ENCODE measurements at places on chromosomes 3 and 15.

DNA sequence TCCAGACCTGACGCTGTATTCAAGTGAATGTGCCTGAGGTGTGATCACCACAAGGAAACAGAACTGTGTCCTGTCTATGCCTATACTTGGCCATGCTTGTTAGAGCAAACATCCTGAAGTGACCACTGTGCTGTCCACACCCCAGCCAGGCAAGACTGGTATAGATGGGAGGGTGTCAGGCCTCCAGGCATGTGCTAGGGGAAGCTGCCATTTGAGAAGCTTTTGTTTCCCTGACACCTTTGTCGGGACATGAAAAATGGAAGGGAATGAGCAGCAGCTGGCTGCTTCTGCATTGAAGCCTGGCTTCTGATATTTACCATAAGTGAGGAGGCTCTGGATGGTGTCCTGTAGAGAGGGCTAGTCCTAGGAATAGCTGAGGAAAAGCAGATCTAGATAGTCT lies 106.2 kb downstream of the CPNE4 start:
- no peaks in the 10 kb centered on the region for H3K36me3 ChIP-seq
- DNase-seq, result no peak
- no peak overlapping the region for H3K4me3 ChIP-seq
- no peak overlapping the region for H3K27ac ChIP-seq
- H3K27me3 ChIP-seq, result peaks cover 2% of the 10 kb centered on the region

DNA sequence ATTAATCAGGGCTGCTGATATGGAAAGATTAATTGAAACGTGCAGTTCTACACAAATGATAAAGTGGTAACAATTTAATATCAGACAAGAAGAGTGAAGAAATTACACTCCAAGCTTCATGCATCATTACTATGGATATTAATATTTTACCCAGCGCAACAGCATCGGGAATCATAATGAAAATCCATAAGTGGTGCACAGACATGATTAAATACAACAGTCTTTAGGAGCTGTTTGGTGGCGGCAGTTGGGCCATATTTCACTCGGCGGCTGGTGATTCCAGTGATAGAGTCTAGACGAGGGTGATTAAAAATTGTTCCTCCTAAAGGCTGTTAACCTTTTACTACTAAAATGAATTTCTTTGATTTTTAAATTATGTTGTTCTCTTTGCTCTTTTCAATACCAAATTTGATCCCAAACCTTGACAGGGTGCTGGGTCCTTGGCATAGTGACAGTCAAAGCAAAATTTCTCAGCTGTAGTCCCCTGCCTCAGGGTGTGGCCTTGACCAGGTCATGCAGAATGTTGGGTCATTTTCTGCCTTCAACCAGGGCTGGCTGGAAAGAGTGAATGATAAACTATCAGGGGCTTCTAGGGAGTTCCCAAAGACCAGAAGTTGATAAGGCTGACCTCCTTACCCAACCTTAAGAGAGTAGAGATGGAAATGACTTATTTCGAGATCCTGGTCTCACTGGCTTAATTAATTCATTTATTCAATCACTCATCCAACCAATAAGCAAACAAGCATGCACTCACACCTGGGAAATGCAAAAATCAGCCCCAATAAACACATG lies 392.0 kb downstream of the IL20RB start:
- H3K4me3 ChIP-seq, result no peak overlapping the region
- no peak overlapping the region for H3K27ac ChIP-seq
- no peak for DNase-seq
- H3K36me3 ChIP-seq, result no peaks in the 10 kb centered on the region

DNA sequence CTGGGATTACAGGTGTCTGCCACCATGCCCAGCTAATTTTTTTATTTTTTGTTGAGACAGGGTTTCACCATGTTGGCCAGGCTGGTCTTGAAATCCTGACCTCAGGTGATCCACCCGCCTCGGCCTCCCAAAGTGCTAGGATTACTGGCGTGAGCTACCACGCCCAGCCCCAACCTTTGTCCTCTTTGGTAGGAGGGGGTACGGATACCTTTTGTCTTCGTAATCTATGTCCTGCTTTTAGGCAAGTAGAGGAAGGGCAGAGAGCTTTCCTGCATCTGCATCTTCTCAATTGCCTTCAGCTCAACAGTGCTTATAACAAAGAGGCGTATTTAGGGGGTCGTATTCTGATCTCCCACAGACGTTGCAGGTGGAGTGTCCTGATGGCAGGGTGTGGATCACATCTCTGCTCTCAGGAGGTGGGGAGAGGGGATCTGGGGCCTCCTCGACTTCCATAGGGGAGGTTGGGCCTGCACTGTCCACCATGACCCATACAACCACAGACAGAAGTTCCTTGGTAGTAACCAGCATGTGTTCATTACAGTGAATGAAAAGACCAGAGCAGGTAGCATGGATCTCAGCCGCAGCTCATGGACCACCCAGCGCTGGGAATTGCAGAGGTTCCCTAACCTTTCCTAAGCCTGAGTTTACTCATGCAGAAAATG lies 21.4 kb upstream of the KCTD6 start:
- no peaks in the 10 kb centered on the region for H3K27me3 ChIP-seq
- H3K4me1 ChIP-seq, result peaks cover 59% of the 10 kb centered on the region
- peak overlapping the region; percentile 86 for H3K27ac ChIP-seq
- H3K4me3 ChIP-seq, result no peak overlapping the region
- H3K36me3 ChIP-seq, result no peaks in the 10 kb centered on the region

- H3K27ac ChIP-seq, result no peak overlapping the region
- H3K27me3 ChIP-seq, result no peaks in the 10 kb centered on the region
- no peak for DNase-seq
- no peak overlapping the region for H3K4me3 ChIP-seq
Measured at GRCh38 chr3:107456501-107456900, 66.3 kb upstream of the BBX start.

GRCh38 chr3:85801955-85802354 lies 843.2 kb downstream of the CADM2 start:
- H3K27me3 ChIP-seq, result no peaks in the 10 kb centered on the region
- H3K27ac ChIP-seq, result no peak overlapping the region
- no peak overlapping the region for H3K4me3 ChIP-seq
- H3K36me3 ChIP-seq, result no peaks in the 10 kb centered on the region
